Activated T-cell treated with anti-CD3 and anti-CD28 coated beads, Interleukin-2, amount 50 U/mL, for 1 hour (primary cell): ENCODE measurements at places on chromosomes 5 and 9.

- DNase-seq = no peak
These were observed 69.5 kb upstream of the PITX1 start for GRCh38 chr5:135103575-135103853.

- DNase-seq = no peak
These were observed 279.8 kb upstream of the POU5F2 start for GRCh38 chr5:94021246-94021645.

GRCh38 chr9:130996676-130997394, 12.1 kb upstream of the LAMC3 start:
- DNase-seq = no peak

DNA sequence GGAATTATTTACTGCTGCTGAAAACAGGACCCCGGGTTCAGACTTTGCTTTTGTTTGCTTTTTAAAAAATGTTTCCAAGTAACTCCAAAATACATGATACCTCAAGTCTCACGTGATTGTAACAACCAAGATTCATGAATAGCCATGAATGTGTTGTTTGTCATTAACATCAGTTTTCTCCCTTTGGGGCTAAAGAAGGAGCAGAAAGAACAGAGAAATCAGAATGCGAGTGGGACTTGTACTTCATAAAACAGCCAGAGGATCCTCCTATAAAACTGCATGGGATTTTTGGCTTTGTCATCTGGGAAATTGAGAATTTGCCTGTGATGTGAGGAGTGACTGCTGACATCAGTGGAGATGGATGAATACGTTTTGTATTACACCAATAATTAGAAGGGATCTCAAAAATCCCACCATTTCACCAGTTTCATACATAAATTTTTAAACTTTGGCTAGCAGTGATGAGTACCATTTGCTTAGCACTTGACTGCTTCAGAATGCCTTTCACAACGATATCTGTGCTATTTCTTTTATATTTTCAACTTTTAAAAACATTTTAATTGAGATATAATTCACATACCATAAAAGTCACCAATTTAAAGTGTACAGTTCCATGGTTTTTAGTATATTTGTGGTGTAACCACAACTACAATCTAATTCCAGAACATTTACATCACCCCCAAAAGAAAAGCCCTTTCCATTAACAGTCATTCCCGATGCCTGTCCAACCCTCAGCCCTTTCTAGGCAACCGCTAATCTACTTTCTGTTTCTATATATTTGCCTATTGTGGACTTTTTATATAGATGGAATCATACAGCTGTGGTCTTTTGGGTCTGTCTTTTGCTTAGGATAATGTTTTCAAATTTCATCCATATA, 126.9 kb upstream of the ANKRD55 start:
- no peak for DNase-seq

GRCh38 chr9:90616806-90617205, 25.8 kb downstream of the DIRAS2 start:
- DNase-seq = no peak

- no peak for DNase-seq
These were observed 181.1 kb downstream of the KDM4C start for GRCh38 chr9:6938873-6939272.

- DNase-seq = peak; percentile 15
These were observed at the start of gene GHR for GRCh38 chr5:42423285-42424165. Gene GHR, plus strand, starts transcription at chr5:42423439. Its CDS starts 142,436 bp downstream, at chr5:42565875.

- DNase-seq = no peak
These were observed 624.7 kb upstream of the ACO1 start for GRCh38 chr9:31759703-31760102.

DNA sequence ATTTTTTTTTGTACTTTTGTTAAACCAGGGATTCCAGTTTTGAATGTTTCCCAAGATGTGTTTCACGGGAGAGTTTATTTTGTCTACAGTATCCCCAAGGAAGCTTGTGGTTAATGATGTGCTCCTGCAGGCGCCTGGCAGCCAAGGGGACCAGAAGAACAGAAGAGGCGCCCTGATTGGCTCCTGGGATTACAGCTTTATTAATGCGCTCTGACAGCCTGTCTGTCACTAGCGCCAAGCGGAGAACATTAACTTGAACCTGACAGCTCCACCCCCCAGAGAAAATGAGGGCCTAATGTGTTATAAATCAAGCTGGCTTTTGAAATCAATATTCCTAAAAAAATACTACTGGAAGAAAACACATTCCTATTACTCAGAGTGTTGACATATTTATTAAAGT, 5.0 kb upstream of the FBXL7 start:
- no peak for DNase-seq

DNA sequence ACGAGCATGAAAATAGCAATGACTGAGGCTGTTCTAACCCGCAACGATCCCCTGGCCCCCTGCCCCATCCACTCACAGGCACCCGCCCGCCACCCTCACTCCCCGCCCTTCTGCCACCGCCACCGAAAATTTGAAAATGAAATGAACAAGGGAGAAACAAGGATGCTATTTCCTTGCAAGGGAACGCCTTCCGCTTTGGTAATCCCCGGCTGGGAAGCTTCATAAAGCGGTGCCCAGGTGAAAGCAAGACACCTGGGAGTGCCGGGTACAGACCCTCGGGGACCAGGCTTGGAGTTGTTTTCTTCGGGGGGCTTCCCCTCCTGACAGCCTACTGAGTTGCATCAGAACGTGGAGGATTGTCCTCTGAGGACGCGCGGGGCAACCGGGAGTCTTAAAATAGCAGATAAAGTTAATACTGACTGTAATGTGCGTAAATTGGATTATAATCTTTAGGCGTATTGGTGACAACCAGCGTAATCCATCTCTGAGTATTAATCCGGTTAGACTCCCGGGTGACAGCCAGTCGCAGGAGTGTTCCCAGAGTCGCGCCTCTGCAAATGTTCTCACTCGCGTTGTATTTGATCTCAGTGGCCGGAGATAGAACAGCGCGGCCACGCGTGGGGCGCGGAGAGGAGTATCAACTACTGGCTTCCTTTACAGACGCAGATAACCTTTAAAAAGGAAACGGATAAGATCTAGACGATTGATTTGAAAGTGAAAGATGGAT, 885 bp upstream of the MLLT3 start:
- DNase-seq = peak; percentile 74
